Kidney glomerular epithelial cell (primary cell): ENCODE measurements at places on chromosomes 12 and 14.

DNA sequence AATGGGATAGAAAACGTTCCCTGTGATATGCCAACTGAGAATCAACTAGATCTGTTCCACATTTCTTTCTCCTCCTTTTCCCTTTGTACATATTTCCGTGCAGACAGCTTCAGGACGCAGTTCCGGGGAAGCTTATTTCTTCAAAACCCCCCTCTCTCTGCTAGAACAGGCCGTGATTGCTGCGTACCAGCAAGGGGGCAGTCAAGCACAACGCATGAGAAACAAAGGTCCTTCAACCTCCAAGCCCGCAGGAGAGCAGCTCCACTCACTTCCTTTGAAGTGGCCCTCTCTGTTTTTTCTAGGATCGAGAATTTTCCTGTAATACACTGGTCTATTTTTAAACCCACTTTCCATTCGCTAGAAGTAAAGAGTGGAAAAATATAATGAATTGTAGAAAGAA lies 80.8 kb downstream of the ZNF664 start:
- DNase-seq: peak; percentile 46

DNA sequence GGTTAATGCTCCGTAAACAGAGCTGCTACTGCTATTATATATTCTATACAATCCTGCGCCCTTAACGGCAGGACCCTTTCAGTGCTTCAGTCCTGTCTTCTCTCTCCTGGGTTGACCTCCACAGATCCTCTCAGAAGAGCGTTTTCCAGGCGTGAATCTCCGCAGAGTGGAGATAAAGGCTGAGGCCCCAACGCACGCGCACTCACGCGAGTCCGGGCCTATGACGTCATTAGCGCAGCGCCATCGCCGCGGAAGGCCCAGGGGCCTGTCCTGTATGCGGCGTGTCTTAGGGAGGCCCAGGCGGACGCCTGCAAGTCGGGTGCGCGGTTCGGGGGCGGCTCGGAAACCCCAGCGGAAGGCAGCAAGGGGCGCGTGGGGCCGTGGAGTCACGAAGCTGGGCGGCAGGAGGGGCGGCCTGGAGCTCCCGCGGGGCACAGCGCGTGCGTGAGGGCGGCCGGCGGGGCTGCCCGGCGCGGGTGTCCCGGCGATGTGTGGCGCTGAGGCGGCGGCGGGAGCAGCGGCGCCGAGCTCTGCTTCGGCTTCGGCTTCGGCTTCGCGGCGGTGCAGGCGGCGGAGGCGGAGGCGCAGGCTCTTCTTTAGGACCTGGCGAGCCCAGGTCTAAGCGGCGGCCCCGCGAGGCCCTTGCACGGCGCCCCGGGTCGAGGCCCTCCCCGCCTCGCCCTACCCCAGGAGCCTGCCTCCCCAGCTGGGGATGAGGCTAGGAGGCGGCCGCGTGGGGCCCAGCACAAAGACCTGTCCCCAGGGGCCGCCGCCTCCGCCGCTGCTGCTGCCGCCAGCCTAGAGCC lies at the start of gene MAPKAPK5:
Gene MAPKAPK5, plus strand, starts transcription at position 479 of the 806 bp plus-strand sequence. CDS start 506 bp downstream, outside the sequence.
- DNase-seq: peak; percentile 79

- no peak for DNase-seq
These were observed 8.1 kb downstream of the OAS3 start for GRCh38 chr12:112946236-112947000.

- no peak for DNase-seq
These were observed 6.4 kb downstream of the DICER1 start for GRCh38 chr14:95150910-95151309.

GRCh38 chr12:53495903-53496751 lies 3.1 kb downstream of the MAP3K12 start:
- DNase-seq: peak; percentile 57

GRCh38 chr12:94171595-94171930 lies 23.2 kb downstream of the PLXNC1 start:
- no peak for DNase-seq
